Activated CD8-positive, alpha-beta memory T cell treated with anti-CD3 and anti-CD28 coated beads for 1 hour (primary cell): ENCODE measurements at places on chromosomes 1 and 21.

GRCh38 chr1:174818014-174818616 lies 181.6 kb upstream of the CACYBP start:
- DNase-seq, result no peak

GRCh38 chr21:42258885-42259407 lies 40.0 kb downstream of the ABCG1 start:
- no peak for DNase-seq

GRCh38 chr1:53567851-53568250 lies 108.7 kb downstream of the DMRTB1 start:
- DNase-seq, result no peak

DNA sequence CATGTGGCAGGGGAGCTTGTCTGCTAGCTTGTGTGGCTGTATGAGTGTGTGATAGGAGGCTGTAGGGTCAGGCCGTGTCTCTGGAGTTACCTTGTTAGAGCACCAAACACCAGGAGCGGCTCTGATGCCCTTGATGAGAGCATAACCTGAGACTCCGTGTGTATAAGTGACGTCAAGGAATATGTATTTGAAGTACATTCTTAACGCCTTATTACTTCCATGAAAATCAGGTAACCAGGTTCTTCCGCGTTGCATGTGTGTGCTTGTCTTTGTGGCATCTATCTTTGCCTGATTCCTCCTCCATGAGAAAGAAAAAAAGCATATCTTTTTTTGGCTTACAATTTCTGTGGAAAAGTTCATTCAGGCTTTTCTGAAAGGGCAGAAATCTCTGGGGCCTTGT lies 4.6 kb downstream of the OLFML3 start:
- DNase-seq, result no peak

- DNase-seq, result no peak
These were observed 92.8 kb upstream of the CACNA1E start for GRCh38 chr1:181390410-181391077.

- DNase-seq, result no peak
These were observed 1397.8 kb downstream of the NCAM2 start for GRCh38 chr21:22395965-22396364.

GRCh38 chr1:91854852-91855534 lies 31.0 kb downstream of the TGFBR3 start:
- DNase-seq, result no peak

DNA sequence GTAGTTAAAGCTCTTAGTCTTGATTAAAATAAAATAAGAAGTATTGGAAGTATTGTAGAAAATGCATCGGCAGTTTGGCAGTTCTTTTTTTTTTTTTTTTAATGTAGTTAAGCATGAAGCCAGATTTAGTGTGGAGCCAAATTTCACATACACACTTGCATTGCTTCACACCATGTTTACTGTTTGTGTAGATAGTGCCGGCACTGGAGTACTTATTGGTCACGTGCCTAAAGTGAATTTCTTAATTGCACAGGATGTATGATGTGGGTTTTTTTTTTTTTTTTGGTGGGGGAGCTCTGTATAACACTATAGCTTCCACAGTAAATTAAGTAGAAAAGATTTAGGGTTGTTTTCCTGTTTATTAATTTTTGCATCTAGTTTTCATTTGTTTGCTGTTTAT lies 21.2 kb upstream of the TMEM61 start:
- no peak for DNase-seq

- no peak for DNase-seq
These were observed 115.1 kb upstream of the CHODL start for GRCh38 chr21:18129526-18129925.

- no peak for DNase-seq
These were observed 32.3 kb downstream of the COG2 start for GRCh38 chr1:230674581-230674980.

- DNase-seq, result no peak
These were observed 79.8 kb downstream of the PCP4 start for GRCh38 chr21:39947031-39947430.

DNA sequence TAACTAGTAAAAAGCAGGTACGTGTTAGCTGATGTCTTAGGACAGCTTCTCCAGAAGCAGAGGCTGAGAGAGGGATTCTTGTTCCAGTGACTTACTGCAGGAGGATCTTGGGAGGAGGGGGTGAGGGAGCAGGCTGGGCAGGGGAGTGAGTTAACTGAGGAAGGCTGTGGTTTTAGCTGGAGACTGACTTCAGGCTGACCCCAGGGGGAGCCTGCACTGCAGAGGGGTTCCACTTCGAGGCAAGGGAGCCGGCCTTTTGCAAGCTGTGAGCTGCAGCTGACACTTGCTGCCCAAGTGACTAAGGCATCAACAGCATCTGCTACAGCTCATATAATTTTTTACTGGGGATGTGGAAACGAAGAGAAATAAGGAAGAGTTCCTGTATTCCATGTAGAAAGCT lies 50.4 kb upstream of the SOD1 start:
- DNase-seq, result no peak

DNA sequence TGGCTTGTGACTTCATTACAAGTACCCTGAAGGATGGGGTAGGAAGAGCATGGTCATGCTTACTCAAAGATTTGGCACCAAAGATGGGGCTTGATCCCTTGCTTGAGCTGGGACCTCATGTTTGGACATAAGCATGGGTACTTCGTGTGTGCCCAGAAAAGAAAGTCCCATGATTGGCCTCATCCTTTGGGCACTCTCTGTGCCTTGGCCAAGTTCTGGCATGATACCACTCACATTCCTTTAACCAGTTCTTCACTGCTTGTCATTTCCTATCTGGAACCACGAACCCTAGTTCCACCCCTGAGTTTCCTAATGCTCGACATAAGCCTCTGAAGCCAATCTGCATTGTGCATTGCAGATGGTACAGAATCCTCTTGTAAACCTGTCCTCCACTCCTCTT lies 107.0 kb downstream of the NAV1 start:
- no peak for DNase-seq

GRCh38 chr1:228372183-228373003 lies 34.2 kb downstream of the TRIM11 start:
- no peak for DNase-seq

GRCh38 chr1:175503538-175503937 lies 239.9 kb downstream of the TNR start:
- no peak for DNase-seq

- DNase-seq, result no peak
These were observed 214.2 kb upstream of the DMRTA2 start for GRCh38 chr1:50637460-50637859.

DNA sequence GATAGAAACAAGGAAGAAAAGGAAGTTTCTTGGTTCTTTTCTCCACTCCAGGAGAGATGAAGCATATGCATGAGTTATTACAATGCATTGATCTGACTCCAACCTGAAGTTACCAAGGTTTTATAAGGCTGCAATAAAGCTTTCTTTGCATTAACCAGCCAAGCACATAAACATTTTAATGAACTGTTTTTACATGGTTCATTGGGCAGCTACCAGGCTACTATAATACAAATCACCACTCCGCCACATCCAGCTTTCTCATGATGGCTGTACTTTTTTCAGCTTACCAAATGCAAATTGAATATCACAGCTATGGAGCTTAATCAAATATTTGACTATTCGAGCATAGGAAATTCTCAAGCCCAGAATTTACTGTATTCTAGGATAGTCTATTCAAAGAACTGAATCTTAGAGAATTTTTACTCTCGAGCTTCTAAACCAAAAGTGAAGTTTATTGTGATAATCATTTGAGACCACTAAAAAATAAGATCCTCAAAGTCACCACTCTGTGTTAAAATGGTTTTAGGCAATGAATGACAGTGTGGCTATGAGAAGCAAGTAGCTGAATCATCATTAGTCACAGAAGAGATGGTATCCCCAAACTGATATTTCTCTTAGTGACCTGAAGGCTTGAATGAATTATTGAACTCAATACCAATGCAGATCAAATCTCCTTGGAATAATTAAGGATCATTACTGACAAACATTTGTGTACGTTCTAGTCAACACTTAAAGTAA lies 58.6 kb upstream of the ZNF281 start:
- no peak for DNase-seq

DNA sequence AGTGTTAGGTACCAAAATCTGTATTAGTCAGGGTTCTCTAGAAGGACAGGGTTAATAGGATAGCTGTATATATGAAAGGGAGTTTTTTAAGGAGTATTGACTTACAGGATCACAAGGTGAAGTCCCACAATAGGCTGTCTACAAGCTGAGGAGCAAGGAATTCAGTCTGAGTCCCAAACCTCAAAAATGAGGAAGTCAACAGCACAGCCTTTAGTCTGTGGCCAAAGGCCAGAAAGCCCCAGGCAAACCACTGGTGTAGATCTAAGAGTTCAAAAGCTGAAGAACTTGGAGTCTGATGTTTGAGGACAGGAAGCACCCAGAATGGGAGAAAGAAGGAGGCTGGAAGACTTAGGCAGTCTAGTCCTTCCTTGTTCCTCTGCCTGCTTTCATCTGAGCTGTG lies 487.5 kb upstream of the CHRM3 start:
- DNase-seq, result no peak

DNA sequence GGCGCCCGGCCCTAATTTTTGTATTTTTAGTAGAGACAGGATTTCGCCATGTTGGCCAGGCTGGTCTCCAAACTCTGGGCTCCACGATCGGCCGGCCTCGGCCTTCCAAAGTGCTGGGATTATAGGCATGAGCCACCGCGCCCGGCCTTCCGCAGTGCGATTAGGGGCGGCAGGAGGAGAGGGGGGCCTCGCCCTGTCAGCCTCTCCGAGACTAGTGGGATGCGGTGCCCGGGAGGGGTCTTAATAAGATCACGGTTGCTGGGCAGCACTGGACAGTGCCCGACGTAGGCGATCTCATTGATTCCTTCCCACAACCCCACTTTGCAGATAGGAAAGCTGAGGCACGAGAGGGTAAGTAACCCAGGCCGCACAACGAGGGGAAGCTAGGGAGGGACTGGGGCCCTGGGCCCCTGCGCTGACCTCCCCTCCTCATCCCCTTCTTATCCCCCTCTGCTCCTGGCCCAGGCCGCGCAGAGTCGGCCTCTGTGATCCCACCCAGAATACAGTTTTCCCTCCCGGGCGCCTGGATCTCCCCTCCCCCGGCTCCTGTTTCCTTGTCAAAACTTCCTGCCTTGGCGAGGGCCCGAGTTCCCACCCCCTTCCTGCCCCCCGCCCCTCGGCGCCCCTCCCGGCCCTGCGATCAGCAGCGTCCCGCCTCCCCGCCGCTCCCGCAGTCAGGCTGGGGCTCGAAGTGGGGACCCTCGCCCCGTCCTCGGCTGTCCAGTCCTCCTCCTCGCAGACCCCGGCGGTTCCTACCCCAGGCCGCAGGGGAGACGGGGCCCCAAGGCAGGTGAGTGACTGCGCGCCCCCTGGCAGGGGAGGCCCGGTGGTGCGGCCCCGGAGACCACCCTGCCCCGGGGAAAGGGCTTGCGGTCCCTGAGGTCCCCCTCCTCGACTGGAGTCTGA lies at the start of gene PEAR1:
PEAR1 (plus strand) TSS at position 671 of the 906 bp plus-strand sequence. CDS start 10,209 bp downstream, outside the sequence.
- no peak for DNase-seq

- DNase-seq, result no peak
These were observed 38.6 kb downstream of the C21orf91 start for GRCh38 chr21:17780539-17780938.

DNA sequence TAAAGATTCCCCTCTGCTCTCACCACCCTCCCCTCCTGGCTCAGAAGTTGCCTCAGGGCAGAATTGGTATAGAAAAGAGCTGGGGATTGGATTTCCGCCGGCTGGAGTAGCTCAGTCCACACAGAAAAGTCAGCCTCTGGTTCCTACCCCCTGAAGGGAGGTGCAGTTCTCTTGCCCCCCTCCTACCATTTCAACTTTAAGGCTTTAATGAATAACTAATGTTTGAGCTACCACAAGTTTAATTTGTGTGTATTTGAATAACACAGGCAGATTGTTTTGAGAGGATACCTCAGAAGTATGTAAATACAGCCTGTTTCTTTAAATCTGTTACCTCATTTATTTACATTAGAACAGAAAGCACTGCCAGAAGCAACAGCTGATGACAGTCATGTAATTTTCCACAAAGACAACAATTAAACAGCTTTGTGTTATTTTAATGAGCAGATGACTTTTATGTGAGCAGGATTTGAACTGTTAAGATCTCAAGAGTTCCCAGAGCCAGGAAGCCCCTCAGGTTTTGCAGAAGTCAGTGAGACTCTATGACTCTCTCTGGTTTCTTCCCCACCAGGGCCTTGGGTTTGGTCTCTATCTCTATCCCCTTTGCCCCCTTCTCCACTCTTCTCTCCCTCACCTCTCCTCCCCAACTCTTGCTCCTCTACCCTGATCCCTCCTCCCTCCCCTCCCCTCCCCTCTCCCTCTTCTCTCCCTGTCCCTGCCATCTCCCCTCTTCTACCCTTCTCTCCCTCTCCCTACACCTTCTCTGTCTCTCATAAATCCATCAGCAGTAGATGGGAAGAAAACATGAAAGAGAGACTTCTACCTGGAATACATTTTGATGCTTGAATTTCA lies 26.3 kb downstream of the DUSP10 start:
- DNase-seq, result no peak

DNA sequence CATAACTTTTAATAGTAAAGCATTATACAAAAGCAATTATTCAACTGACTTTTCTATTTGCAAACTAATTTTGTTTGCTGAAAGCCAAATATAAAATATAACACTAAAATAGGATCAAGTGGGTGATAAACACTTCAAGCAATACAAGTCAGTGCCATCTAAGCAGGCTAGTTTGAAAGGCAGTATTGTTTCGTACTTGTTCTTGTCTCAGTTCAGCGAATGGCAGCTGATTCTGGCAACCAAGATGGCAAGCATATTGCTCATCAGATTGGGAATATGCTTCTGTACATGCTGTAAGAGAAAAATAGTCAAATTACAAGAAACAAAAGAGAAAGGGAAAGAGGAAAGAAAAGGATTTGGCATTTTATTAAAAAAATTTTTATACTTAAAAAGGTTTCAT lies 7.5 kb downstream of the TMEM59 start:
- DNase-seq, result no peak

GRCh38 chr1:220380885-220381284 lies 108.6 kb upstream of the RAB3GAP2 start:
- no peak for DNase-seq

GRCh38 chr1:28313702-28314546 lies 14.9 kb upstream of the MED18 start:
- DNase-seq, result no peak

DNA sequence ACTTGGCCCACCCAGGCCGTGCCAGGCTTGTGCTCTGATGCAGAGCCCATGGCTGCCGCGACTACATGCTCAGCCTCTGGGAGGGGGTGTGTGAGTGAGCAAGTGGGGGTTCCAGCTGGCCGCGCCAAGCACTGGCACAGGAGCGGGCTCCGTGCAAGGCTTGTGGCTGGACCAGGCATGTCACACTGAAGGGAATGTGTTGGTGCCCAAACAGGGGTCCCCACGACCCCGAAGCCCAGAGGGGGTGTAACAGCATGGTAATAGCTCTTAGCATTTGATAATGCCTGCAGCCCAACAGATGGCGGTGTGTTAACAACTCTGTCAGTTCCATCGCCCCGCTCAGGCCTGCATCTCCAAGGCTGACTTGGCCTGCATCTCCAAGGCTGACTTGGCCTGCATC lies 38.3 kb upstream of the CD46 start:
- no peak for DNase-seq

- no peak for DNase-seq
These were observed 14.9 kb upstream of the SLAMF9 start for GRCh38 chr1:159968901-159969300.

DNA sequence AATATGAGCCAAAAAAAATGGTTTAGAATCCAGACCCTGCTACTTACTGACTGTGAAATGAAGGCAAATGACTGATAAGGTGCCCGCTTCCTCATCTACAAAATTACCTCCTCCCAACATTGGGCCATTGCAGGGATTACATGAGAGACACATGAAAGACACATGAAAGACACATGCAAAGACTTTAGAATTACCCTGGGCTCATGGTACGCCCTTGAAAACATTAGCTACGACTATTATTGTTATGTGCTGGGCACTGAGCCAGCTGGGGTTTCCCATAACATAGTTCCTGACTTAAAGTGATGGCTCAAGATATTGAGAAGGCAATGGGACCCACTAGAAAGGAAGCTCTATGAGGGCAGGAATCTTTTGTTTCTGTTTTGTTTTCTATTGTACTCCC lies 43.7 kb upstream of the KANK4 start:
- no peak for DNase-seq
